ENCODE measurements at places on chromosomes 1 and 21.

DNA sequence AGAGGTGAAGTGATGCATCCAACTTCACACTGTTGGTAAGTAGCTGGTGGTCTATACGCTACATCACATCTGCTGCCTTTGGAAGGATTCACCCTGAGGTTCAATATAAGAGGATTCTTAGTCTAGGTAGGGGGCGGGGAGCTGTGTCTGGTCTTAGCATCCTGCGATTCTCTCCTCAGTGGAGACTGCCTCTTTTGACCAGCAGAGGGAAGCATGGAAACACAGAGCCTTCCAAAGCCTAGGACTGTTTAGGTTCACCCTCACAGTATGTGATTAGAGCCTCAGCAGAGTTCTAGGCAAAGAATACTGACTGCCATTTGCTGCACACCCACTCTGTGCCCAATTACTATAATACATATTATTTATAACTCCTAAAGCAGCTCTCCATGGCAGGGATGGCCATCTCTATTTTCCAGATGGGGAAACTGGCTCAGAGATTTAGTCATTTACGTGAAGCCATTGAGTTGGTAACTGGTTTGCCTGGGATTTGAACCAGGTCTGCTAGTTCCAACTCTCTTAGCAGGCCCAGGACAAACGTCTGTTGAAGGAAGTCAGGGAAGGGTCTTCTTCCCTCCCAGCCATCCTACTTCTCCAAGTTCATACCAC is 28.9 kb upstream of the EFCAB14 start:
- DNase-seq, result peak; percentile 49

- DNase-seq, result no peak
These were observed 49.1 kb downstream of the WNT9A start for GRCh38 chr1:227898502-227899140.

- no peak for DNase-seq
These were observed 329.3 kb upstream of the PRMT6 start for GRCh38 chr1:106727171-106727570.

GRCh38 chr1:245213066-245213831 is 58.5 kb downstream of the KIF26B start:
- DNase-seq, result no peak

GRCh38 chr1:232890340-232890943 is 60.0 kb upstream of the NTPCR start:
- no peak for DNase-seq

DNA sequence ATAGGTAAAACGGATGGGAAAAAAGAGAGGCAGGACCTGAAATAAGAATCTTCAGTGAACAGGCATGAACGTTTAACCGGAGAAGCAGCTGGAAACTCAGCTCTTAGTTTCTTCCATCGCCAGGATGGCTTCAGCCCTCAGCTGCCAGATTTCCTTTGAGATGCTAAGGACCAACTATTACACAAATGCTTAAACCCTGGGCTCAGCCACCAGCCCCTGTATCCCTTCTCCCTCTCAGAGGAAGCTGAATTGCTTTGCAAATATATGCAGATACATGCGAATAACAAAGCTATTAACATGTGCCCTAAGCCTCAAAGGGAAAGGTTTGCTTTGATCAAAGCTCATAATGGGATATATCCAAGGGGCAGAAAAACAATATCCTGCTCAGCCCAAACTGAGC is 515.1 kb downstream of the OMA1 start:
- DNase-seq, result no peak

- no peak for DNase-seq
These were observed 152.1 kb upstream of the TMEM51 start for GRCh38 chr1:15001317-15001915.

- DNase-seq, result no peak
These were observed 1.2 kb downstream of the ARHGEF2 start for GRCh38 chr1:155976913-155977689.

GRCh38 chr1:160708801-160709200 is 2.8 kb downstream of the CD48 start:
- no peak for DNase-seq

DNA sequence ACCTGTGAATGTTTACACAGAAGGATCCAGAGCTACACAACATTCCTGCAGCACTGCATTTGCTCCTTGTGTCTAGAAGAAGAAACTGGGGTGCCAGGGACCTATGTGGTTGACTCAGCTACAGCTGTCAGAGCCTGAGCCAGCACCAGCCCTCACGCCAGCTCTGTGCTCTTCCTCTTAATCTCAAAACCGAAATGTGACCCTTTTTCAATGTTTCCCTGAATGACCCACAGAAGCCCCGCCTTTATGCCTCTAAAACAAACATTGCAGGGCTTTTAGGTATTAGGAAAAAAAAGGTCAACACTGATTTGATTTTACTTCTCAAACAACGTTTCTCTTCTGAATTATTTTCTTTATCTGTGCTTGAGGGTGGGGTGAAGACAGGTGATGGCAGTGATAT is 260.5 kb downstream of the DYRK1A start:
- DNase-seq, result no peak

DNA sequence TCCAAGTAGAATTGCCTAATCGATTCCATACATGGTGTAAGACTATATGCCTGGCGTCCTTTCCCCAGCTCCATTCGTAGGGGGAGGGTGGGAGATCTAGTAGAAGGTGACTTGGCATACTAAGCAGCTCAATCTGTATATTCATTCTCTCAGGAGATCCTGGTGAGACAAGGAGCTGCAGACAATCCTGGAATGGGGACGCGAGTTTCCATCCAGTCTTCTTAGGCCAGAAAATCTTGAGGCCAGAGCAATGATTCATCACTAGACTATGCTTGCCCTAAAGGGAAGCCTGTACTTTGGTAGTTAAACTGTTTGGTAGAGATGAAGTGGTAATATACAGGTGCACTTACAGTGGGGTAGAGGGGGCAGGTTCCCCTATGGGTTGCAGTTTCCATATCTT is 468.7 kb downstream of the ADGRL2 start:
- no peak for DNase-seq

DNA sequence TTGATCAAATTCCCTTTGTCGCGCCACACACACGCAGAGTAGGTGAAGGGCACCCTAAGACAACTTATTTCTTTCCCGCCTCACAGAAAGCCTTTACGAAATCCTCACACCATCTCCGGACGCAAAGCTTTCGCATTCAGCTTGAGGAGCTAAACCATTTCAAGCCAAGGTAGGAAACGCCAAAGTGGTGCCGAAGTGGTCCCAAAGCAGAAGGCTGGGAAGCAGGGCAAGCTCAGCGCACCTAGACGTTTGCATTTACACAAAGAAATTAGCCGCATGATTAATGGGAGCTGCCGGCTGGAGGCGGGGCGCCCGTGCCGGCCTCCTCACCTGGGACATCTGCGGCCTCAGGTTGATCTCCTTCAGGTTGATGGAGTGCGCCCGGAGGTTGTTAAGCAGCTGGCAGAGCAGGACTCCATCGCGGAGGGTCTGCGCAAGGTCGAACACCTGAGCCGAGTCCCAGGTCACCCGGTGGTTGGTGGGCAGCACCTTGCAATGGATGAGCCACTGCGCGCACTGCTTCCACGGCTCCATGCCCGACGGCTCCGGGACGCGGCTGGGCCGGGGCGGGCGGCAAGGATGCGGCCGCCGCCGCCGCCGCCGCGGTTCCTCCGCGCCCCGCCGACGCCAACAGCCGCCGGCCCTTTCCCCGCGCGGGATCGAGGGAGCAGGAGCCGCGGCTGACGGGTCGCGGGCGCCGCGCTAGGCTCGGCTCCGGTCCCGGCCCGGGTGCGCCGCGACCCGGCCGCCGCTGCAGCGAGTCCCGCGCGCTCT is 457 bp downstream of the VAV3 start:
- DNase-seq, result no peak

DNA sequence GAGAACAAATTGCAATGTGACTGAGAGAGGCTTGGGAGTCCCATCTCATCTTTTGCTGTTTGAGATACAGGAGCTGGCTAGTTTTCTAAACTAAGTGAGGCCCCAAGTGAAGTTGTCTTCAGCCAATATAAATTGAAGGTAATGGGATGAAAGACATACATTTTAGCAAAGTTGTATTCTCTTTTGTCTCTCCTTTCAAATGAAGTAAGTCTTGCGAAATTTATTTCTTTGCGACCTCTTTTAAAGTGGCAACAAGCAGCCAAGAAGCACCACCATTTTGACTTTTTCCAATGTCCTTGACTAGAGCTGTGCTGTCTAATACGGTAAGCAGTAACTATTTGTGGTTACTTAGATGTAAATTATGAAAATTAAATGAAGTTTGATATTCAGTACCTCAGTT is 385.7 kb downstream of the USP25 start:
- no peak for DNase-seq

DNA sequence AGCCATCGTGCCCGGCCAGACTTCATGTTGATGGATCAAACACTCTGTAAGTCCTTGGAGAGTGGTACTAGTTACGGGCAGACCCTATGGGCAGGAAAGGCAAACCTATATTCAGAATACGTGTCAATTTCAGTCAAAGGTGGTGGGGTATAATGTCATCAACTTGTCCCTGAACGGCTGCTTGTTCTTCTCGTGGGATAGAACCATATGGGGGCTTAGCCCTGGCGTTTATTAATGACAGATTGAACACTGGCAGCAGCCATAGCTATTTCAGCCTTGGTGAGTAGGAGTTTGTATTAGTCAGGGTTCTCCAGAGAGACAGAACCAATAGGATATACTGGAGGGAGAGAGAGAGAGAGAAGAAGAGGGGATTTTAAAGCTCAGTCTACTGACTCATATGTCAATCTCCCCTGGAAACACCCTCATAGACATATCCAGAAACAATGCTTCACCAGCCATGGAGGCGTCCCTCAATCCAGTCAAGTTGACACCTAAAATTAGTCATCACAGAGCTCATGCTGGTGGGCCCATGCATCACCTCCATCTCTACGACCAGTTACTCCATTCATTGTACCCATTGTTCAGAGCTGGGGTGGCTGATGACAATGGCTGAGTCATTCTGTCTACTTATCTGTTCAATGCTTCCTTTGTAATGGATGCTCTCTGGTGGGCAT is 16.1 kb upstream of the AQP10 start:
- DNase-seq, result no peak

All from HuH-7 (cell line).